CD4-positive, alpha-beta T cell treated with Interleukin-6 for 4 hours (primary cell): ENCODE measurements at places on chromosomes 12 and 14.

DNA sequence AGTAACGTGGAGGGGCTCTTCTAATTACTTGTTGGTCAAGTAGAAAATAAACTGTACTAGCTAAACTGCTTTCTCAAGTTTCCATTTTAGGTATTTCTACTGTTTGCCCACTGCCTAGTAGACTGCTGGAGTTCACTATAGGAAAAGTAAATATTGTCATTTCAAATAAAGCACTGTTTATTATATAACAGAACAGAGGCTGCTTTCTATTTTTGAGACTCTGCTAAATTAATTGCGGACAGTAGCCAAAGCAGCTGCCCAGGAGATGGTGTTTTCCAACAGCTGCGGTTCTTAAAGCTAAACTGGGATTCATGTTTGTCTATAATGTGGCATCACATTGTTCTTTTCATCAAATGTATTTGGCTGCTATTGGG, 15.9 kb upstream of the SIX1 start:
- DNase-seq: no peak

DNA sequence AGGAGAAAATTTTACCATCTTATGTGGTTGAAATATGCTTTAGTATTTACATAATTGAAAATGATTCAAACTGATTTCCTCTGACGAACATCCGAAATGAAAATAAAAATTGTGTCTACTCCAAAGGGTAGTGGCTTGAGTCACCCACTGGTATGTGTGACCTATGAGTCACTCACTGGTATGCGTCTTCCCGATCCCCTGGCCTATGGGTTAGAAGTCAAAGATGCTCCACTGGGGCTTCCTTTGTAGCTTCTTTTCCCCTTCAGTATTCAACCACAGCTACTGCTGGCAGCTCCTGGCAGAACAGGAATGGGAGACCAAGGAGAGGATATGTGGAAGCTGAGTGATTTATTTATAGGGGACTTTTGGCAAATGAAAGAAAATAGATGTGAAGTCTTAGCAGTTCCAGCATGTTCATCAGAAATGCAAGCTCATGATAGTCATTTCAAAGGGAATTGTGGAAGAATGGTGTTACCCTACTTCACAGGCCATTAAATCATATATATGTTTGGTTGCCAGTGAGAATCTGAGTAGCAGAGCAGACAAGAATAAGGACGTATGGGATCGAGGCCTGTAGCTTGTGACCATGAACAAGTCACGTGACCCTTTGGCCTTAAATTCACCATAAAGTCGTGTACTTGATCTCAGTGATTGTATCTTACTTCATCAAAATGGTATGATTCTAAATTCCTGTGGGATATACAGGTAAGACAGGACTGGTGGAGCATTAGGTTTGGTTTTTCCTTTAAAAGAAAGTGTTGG, 108.3 kb downstream of the CRADD start:
- DNase-seq: peak; percentile 45

DNA sequence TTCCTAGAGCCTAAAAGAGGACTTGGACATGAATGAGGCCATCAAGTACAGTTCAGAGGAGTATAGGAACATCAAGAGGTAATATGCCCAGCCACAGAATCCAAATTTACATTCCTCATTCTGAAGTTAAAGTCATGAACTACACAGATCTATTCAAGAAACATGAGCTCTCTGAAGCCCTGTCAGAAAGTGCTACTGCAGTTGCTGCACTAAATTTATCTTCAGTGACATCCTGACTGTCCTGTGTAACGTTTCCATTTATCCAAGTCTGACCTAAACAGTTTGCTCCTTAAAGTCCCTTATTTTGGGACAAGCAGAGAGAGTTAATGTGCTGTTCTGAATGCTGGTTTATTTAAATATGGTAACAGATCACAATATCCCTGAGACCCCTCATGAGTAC, 28.2 kb downstream of the NEK9 start:
- no peak for DNase-seq

GRCh38 chr12:132837693-132838409, 9.2 kb upstream of the GOLGA3 start:
- DNase-seq: no peak

- peak; percentile 50 for DNase-seq
These were observed 126.0 kb upstream of the ATF7IP start for GRCh38 chr12:14239350-14239934.

DNA sequence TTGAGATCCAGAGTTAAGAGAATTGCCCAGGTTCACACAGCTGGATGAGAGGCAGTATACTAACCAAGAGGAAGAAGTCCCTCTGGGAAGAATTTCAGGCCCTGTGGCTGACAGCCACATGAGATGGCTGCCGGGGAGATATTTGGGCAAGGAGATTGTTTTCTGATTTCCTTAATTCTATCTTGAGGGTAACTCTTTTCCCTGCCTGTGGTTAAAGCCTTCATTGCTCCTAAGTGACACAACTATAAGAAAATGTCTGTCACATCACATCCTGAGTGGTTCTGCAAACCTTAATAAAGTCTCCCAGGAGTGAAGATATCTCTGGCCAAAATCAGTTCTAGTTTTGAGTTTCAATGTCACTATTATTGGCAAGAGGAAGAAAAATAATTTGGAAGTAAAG, 9.6 kb downstream of the ARHGDIB start:
- DNase-seq: no peak

- DNase-seq: no peak
These were observed 996 bp downstream of the SLC41A2 start for GRCh38 chr12:104956870-104957718.

DNA sequence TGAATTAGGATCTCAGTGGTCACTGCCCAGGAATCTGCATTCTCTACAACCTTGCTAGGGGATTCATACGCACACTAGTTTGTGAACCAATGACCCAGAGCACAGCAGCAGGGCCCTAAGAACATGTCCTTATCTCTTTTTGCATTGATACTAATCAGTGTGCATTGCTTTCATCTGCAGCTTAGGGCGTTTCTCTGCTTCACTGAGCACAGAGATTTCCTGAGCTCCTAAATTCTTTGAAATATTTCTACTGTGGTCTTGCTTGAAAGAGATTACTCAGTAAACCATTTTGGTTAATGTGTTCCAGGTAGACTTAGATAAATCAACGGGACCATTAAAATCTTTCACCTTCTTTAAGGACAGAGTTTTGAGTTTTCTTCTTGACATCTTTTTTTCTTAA, 351.3 kb upstream of the KITLG start:
- DNase-seq: no peak

- no peak for DNase-seq
These were observed 35.1 kb downstream of the PCNX1 start for GRCh38 chr14:70942342-70942706.

DNA sequence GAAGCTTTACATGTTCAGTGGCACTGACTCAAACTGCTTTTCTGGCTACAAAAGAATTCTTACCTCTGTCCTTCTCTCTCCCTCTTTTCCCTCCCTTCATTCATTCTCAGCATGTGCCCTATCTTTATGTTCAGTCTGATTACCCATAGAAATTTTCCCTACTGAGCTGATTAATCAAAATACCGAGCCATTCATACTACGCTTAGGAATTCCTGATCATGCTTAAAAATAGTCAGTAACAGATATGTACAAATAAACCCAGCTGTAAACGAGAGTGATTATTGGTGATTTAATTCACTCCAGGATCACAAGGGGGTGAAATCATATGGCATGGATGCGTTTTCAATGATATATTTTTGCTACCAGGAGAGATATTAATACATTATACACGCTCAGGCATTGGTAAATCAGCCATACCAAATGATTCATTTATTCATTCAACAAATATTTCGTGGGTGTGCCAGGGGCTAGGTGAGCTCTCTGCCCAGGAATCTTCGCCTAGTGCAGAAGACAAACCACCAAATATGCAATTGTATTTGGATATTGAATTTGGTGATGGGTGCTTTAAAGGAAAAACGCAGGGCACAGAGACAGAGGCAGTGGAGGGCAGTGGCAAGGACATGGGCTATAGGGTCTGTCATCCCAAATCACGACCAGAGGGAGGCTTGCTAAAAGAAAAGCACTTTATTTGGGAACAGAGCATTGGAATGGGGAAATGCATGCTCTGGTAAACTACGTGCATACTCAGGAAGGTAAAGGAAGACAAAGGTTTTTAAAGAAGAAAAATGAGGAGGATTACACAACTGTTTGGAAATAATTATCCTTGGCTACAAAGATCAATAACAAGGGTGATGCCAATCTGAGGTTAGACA, 13.9 kb upstream of the VRK1 start:
- DNase-seq: no peak

GRCh38 chr14:67241411-67242167, at the start of gene PALS1:
PALS1 (plus strand) TSS chr14:67241435; CDS start chr14:67279171, 37,736 bp downstream.
- peak; percentile 53 for DNase-seq

DNA sequence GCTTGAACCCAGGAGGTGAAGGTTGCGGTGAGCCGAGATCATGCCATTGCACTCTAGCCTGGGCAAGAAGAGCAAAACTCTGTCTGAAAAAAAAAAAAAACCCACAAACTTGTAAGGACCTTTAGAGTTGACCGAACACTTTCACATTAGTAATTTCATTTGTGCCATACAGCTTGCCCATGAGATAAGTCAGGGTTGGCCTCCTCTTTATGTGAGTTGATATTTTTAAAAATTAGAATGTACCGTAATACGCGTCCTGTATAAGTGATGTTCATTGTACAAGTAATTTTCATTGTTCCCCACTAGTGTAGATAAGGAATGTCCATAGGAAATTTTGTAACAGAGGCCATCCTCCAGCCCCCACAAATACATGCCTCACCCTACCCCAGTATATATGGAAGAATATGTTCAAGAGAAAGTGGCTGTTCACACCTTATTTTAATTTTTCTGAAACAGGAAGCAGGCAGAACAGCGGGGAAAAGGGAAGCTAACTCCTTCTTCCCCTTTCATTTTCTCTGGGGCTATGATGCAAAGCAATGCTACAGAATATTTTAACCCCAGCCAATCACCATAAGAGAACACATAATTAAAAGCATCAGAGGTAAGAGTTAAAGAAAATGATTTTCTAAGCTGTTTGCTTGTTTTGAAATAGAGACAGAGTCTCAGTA, 31.9 kb upstream of the HIF1A start:
- no peak for DNase-seq

DNA sequence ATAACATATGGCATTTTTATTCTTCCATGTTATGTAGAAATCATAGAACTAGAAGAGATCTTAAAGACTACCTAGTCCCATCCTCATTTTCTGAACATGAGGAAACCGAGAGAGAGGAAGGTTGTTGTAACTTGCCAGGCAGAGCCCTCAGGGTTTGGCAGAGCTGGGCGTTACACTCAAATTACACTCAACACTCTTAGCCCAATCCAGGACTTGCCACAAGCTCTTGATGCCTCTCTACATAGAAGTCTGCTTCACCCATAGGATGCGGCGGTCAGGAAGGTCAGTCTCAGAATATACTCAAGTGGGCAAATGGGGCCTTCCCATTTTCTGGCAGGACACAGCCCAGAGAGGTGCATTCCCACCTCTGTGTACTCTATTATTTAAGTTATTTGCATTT, 208.1 kb downstream of the ZFP36L1 start:
- DNase-seq: no peak

DNA sequence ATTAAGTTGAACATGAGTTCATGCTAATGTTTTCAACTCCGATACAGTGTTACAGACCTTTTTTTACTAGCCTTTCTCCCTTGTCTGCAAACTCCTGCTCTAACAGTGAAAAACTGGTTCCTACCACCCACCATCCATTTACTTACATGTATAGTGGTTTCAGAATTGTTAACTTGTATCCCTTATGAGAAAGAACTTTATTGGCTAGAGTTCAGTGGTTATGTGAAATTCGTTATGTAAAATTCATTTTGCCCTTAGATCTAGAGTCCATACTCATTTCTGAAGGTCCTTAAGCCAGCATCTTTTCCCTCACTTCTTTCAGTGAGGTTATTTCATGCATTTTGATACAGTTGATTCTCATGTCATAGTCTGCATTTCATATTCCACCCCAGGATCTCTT, 51.0 kb downstream of the PRKCH start:
- no peak for DNase-seq

DNA sequence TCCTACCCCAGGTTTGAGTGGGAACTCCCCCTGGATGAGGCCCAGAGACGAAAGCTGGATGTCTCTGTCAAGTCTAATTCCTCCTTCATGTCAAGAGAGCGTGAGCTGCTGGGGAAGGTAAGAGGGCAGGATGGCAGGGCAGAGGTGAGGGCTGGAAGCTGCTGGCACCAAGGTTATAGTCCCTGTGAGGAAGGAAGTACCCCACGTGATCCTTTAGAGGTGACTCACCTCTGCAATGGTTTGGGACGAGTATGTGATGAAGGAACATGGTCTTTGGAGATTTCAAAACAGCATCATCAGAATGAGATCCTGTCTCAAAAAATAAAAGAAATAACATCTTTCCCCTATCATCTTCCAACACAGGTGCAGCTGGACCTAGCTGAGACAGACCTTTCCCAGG, 9.2 kb upstream of the MYL6B start:
- peak; percentile 58 for DNase-seq

DNA sequence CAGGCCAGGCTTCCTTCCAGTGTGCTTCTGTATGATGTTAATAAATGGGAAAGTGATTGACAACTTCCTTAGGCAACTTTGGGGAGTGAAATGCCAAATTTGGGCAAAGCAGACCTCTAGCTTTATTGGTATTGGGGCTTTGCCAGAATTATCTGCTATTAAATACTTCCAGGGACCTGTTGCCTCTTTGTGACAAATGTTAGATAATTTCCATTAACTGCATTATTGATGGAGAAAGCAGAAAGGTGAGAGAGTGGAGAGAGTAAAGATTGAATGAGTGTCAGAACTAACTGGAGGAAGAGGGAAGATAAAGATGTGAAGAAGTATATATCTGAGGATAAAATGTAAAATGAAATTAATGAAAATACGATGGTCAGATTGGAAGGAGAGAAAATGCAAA, 94.5 kb downstream of the CACNA1C start:
- DNase-seq: no peak

- no peak for DNase-seq
These were observed 70.5 kb downstream of the SCFD1 start for GRCh38 chr14:30692669-30693068.
